Stimulated activated CD8-positive, alpha-beta memory T cell treated with anti-CD3 and anti-CD28 coated beads, Interleukin-4, amount 100 ng/mL, for 4 hours (primary cell): ENCODE measurements at places on chromosomes 6 and 20.

GRCh38 chr6:7126754-7127153 is 19.0 kb downstream of the RREB1 start:
- DNase-seq = no peak

- no peak for DNase-seq
These were observed 594.2 kb upstream of the CHD6 start for GRCh38 chr20:42212391-42212790.

DNA sequence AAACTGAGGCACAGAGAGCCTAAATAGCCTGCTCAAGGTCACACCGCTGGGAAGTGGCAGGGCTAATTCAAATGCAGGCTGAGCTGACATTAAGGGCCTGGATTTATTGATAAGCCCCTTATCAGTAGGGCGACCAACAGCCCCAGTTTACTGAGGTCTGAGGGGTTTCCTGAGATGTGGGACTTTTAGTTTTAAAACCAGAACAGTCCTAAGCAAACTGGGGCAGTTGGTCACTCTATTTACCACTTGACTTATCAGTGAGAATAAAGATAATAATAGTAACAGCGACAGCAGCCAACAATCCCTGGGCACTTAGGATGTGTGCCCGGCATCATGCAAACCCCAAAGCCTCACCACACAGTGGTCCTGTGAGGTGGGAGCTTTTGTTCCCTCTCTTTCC is 27.6 kb downstream of the PREX1 start:
- DNase-seq = no peak

DNA sequence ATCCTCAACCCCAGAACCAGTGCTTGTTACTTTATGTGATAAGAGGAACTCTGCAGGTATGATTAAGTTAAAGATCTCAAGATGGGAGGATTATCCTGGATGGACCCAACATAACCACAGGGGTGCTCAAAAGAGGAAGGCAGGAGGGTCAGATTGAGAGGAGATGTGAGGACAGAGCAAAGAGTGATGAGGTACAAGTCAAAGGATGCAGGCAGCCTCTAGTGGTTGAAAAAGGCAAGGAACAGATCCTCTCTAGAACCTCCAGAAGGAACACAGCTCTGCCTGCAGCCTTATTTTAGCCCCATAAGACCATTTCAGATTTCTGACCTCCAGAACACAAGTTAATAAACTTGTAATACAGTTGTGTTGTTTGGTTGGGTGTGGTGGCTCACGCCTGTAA is 41.2 kb downstream of the PDSS2 start:
- DNase-seq = no peak

DNA sequence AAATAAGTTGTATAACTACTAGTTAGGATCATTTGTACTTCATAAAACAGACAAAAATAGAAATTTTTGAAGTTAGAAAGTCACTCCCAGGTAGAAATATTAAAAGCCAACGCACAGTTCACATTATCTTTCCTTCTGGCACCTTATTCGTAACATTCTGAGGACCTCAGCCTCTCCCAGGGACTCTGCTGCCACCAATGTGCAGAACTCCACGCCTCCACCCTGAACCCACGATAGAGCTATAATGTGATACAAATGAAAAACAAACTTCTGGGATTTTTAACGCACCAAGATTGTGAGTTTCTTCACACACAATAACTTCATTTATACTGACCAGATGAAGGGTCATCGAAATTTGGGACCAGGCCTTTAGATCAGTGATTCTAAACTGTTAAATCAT is 9.5 kb downstream of the BMP7 start:
- DNase-seq = no peak

DNA sequence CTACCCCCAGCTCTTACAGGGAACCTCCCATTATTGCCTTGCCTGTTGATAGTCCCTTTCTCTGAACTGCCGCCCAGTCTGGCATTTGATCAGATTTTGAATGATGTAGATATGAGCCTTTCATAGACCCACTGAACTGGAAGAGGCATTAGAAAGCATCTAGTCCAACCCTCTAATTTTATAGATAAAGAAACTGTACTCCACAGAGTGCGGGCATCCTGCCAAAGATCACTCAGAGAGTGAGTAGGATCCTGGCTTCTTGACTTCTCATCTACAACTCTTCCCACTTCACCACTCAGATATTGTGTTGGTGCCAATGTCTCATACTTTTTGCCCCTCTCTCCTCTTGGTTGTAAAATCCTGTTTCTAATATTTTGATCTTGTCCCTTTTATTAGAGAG is 179.2 kb upstream of the BMP2 start:
- no peak for DNase-seq

GRCh38 chr6:105292689-105293339 is 110.1 kb downstream of the PREP start:
- no peak for DNase-seq

GRCh38 chr6:7004581-7005297 is 103.0 kb upstream of the RREB1 start:
- no peak for DNase-seq

DNA sequence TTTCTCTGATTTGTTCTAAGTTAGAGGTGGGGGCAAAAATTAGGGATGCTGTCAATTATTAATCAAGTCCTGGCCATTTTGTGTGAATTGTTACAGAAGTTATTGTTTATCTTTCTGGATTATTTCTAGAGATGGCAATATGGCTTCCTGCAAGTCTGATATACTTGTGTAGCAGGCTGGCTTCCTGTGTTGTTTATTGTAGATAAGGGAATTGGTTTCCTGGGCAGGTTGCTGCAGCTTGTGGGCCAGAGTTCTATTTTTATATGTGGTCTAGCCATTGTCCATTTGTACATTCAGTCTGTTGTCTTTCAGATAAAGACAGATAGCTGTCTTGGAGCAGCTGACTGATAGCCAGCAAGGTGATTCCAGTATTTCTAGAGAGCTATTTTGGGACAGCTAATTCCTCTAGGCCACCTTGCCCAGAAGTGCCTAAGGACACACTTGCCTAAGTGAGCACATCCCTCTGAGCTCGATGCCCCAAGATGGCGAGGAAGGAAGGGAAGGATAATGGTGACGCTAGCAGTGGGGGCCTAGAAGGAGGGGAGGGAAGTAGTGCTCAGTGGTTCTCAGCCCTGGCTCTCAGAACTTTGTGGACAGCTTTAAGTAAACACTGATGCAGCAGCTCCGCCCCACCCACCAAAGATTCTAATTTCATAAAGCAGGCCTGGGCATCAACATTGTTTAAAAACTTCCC is 25.5 kb downstream of the DDO start:
- no peak for DNase-seq

- DNase-seq = no peak
These were observed 67.1 kb upstream of the MYLIP start for GRCh38 chr6:16061818-16062217.
